Thyroid gland (tissue), 4 donors: ENCODE measurements at places on chromosomes 3 and 15. TPM values are rescaled to one million over a fixed set of nuclear protein-coding genes. Genes with fewer than 3 reads are reported as not detected.

Gene IQCB1
- 27.7 TPM for total RNA-seq

Gene IGF2BP2
- total RNA-seq, result 12.4 TPM

- no peak overlapping the region for H3K27ac ChIP-seq
- no peaks in the 10 kb centered on the region for H3K27me3 ChIP-seq
- H3K36me3 ChIP-seq, result no peaks in the 10 kb centered on the region
- no peak for DNase-seq
- peaks cover 6% of the 10 kb centered on the region for H3K4me1 ChIP-seq
These were observed 35.5 kb downstream of the IL5RA start for GRCh38 chr3:3074551-3075257.

- H3K4me1 ChIP-seq, result no peaks in the 10 kb centered on the region
- no peaks in the 10 kb centered on the region for H3K36me3 ChIP-seq
- no peak overlapping the region for H3K27ac ChIP-seq
- H3K27me3 ChIP-seq, result no peaks in the 10 kb centered on the region
- no peak overlapping the region for H3K4me3 ChIP-seq
These were observed 276.6 kb downstream of the RPLP1 start for GRCh38 chr15:69729167-69729748.

- H3K4me3 ChIP-seq, result no peak overlapping the region
- H3K27ac ChIP-seq, result no peak overlapping the region
- no peaks in the 10 kb centered on the region for H3K36me3 ChIP-seq
- DNase-seq, result no peak
These were observed 55.8 kb downstream of the PRKCI start for GRCh38 chr3:170277833-170278580.

Gene ZNF80
- not detected for total RNA-seq

GRCh38 chr3:143991713-143992112, 20.1 kb downstream of the DIPK2A start:
- no peaks in the 10 kb centered on the region for H3K4me1 ChIP-seq
- DNase-seq, result no peak
- H3K27ac ChIP-seq, result no peak overlapping the region
- no peaks in the 10 kb centered on the region for H3K36me3 ChIP-seq
- no peak overlapping the region for H3K4me3 ChIP-seq

Gene C15orf62
- total RNA-seq, result 0.22 TPM

GRCh38 chr3:63096248-63097058, 181.7 kb upstream of the SYNPR start:
- no peak for DNase-seq
- H3K27ac ChIP-seq, result no peak overlapping the region
- no peaks in the 10 kb centered on the region for H3K27me3 ChIP-seq
- H3K4me3 ChIP-seq, result no peak overlapping the region
- H3K4me1 ChIP-seq, result no peaks in the 10 kb centered on the region
- H3K36me3 ChIP-seq, result no peaks in the 10 kb centered on the region

DNA sequence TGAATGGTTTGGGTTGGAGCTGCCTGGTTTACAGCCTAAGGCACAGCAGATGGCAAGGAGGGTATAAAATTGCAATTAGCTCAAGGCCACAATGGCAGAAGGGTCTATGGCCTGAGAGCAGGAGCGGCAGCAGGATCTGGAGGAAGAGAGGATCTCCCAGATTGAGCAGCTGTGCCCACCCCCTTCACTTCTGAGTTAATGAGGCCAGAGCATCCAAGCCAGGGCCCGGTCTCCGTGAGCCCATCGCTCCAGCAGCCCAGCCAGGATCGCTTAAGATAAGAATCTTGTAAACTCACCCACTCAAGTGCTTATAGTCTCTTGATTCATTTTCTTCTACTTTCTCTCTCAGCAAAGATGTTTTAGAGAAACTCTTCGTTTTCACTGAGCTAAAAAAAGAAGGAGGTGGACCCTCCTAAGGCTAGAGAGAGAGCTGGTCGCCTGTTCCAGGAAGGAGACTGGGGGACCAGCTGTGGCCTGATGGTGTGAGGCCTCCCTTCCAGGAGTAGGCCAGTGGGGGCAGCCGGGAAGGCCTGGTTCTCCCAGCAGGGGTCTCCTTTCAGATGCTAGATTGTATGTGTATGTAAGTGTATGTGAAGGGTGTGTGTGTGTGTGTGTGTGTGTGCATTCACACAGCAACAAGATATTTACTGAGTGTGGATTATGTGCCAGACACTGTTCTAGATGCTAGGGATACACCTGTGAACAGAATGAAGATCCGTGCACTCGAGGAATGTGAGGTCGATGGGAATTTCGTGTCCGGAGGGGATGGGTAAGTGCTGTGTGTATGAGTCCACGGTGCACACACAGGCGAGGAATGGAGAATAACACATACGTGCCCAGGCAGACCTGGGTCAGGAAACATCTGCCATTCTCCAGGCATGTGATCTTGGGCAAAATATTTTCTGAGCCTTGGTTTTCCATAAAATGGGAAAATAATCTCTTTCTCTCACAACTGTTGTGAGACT, 18.6 kb downstream of the MAGEF1 start:
- no peak overlapping the region for H3K4me3 ChIP-seq
- H3K27ac ChIP-seq, result no peak overlapping the region
- H3K36me3 ChIP-seq, result no peaks in the 10 kb centered on the region
- DNase-seq, result no peak
- H3K27me3 ChIP-seq, result no peaks in the 10 kb centered on the region
- H3K4me1 ChIP-seq, result no peaks in the 10 kb centered on the region

DNA sequence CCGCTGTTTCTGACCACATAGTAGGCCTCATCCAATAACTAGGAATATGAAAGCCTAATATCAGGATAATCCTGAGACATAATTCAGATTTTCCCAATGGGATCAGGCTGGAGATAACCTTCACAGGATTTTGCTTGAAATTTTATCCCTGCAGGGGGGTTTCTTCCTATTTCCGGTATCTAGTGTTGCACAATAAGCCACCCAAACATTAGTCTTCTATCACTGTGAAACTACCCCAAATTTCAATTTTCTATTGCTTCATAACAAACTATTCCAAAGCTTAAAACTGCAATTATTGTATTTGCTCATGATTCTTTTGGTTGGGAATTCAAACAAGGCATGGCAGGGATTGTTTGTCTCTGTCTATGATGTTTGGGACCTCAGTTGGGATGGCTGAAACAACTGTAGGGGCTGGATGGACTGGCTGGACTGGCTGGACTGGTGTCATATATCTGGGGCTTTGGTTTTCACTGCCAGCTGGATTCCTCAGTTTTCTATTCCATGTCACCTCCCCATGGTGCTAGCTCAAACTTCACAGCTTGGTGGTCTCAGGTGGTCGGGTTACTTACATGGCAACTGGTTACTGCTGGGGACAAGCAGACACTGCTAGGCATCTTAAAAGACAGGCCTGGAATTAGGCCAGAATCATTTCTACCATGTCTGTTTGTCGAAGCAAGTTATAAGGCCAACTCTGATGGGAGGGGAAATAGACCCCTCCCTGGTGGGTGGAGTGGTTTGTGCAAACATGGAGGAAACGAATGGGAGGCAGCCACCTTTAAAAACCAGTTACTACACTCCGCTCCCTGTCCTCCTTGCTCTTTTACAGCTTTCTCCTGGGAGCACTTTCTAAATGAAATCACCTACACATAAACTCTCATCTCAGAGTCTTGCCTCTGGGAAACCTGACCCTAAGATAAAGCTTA, 88.2 kb upstream of the STT3B start:
- no peak overlapping the region for H3K4me3 ChIP-seq
- H3K36me3 ChIP-seq, result no peaks in the 10 kb centered on the region
- no peak for DNase-seq
- no peaks in the 10 kb centered on the region for H3K4me1 ChIP-seq

DNA sequence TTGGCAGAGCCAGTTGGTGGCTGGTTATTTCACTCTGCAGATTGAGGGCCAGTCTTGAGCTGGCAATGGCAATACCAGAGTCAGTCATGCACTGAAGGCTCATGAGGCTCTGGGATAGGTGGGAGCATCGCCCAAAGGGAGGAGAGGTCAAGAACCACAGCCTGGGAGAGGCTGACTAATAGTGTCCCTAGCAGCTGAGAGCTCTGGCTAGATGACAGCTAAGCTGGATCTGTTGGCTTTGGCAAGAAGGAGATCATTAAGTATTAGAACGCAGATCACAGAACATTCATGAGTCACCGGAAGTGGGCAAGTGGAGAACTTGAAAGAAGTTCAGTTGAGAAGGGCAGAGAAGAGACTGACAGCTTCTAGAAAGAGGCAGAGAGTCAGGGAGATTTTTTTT, 521.1 kb downstream of the NR2F2 start:
- no peaks in the 10 kb centered on the region for H3K4me1 ChIP-seq
- no peak for DNase-seq
- no peak overlapping the region for H3K27ac ChIP-seq
- H3K4me3 ChIP-seq, result no peak overlapping the region
- no peaks in the 10 kb centered on the region for H3K36me3 ChIP-seq
- no peaks in the 10 kb centered on the region for H3K27me3 ChIP-seq

Gene ROPN1B
- total RNA-seq, result 0.54 TPM

DNA sequence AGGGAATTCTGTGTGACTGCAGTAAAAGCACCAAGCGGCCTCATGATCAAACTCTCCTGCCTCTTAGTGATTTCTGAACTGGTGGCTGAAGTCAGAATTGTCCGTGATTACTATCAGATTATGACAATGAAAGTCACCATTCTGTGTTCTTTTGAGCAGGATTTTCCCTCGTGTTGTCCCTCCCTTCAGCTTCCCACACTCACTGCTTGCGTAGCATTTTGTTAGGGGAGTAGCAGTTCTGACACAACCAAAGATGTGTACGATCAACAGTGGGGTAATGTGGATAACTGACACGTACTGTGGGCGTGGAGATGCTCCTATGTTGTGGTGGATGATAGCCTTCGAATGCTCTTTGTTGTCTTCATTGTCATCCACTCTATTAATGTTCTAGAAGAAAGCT, 67.8 kb upstream of the ICE2 start:
- H3K4me3 ChIP-seq, result no peak overlapping the region
- H3K36me3 ChIP-seq, result no peaks in the 10 kb centered on the region
- no peaks in the 10 kb centered on the region for H3K27me3 ChIP-seq

Gene ADCY5
- total RNA-seq, result 1.6 TPM

DNA sequence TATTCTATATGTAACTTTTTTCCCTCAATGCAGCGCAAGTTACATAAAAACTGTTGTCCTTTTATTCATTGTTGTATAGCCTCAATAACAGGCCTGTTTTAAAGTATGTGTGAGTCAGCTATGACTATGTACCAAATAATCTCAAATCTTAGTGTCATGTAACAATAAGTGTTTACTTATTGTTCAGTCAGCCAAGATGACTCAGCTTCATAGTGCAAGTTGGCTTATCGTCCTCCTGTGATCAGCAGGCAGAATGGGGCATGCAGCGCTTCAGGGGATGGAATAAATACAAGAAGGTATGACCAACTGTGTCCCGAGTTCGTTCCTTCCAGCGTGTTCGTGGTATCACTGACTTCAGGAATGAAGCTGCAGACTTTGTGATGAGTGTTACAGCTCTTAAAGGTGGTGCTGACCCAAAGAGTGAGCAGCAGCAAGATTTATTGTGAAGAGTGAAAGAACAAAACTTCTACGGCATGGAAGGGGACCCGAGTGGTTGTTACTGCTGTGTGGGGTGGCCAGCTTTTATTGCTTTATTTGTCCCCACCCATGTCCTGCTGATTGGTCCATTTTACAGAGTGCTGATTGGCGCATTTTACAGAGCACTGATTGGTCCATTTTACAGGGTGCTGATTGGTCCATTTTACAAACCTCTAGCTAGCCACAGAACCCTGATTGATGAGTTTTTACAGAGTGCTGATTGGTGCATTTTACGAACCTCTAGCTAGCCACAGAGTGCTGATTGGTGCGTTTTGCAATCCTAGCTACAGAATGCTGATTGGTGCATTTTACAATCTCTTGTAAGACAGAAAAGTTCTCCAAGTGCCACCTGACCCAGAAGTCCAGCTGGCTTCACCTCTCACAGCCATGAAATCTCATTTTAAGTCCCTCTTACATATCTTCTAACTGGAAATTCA, 1016.0 kb downstream of the MCTP2 start:
- H3K4me3 ChIP-seq, result no peak overlapping the region
- H3K4me1 ChIP-seq, result no peaks in the 10 kb centered on the region
- DNase-seq, result no peak
- no peaks in the 10 kb centered on the region for H3K36me3 ChIP-seq

DNA sequence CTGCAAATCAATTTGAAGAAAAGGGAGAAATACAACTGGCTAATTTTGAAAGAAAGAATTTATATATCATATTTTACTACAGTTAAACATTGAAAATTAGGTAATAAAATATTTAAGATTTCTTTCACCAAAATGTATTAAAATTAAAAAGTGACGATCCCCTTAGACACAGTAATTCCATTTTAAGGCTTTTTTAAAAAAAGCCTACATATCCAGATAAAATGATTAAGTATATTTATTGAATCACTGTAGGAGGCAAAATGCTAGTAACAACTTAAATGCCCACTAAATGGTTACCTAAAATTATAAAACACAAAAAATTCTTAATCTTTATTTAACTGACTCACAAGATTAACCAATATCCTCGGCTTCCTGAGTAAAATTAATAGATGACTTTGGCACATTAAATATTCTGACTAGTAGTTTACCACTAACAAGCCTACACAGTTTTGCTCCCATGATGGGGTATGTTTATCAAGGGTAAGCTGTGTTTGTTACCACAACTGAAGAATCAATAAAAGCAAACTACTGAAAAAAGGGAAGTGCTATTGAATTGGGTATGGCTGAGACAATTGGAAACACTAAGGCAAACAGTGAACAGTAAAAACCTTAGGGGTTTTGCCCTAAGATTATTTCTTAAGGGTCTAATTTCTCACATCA, 28.4 kb downstream of the ANKRD28 start:
- peaks cover 30% of the 10 kb centered on the region for H3K4me1 ChIP-seq
- H3K36me3 ChIP-seq, result no peaks in the 10 kb centered on the region
- no peaks in the 10 kb centered on the region for H3K27me3 ChIP-seq
- H3K27ac ChIP-seq, result no peak overlapping the region
- no peak for DNase-seq
